ENCODE measurements at places on chromosomes 13 and 19.

DNA sequence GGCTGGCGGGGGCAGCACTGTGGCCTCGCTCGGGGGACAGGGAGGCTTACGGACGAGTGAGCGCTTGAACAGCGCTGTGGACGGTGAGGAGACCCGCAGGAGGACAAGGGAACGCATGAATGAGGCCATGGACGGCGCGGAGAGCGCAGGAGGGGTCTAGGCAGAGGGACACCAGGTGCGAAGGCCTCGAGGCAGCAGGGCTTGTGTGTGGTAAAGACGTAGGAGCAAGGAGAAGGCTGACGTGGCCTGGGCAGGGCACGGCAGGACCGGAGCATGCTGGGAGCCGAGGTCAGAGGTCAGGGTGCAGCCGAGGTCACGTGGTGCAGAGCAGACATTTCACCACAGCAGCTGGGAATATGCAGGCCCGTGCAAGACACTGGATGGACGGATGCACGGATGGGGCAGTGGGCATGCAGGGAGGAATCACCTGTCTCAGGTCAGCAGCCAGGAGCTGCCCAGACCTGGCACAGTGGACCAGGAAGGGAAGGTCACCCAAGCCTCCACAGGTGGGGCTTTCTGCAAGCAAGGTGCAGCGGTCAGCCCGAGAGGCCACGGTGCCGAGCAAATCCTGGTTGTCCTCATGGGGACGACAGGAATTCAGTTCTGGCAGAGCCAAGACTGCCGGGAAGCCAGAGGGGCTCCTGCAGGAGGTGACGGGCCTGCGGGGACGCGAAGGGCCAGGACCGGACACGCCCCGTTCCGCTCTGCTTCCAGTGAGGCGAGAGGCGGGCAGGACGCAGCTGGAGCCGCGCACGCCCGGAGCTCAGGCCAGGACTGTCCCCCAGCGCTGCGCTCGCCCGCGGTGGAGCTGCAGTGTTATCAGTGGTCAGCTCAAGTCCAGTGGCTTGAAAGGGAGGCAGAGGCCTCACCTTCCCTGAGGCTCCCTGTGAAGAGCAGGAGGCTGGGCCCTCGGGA is 72.2 kb downstream of the RASA3 start:
- no peak for DNase-seq

DNA sequence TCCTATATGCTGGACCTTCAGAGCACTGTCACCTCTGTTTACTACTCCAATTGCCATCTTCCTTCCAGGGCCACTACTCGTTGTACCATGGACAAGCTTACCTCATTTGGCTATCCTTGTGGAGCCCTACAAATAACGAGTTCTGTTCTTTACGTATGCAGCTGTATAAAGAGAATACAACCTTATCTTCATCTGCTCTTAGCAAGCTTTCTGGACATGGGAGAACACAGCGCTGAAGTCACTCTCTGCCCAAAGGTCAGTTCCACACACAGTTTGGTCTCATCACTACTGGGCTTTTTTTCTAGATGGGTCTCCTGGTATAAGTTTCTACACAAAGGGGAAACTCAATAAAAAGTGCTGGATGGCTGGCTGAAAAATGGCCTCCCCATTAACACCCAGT is 88.9 kb downstream of the CDADC1 start:
- DNase-seq, result no peak

DNA sequence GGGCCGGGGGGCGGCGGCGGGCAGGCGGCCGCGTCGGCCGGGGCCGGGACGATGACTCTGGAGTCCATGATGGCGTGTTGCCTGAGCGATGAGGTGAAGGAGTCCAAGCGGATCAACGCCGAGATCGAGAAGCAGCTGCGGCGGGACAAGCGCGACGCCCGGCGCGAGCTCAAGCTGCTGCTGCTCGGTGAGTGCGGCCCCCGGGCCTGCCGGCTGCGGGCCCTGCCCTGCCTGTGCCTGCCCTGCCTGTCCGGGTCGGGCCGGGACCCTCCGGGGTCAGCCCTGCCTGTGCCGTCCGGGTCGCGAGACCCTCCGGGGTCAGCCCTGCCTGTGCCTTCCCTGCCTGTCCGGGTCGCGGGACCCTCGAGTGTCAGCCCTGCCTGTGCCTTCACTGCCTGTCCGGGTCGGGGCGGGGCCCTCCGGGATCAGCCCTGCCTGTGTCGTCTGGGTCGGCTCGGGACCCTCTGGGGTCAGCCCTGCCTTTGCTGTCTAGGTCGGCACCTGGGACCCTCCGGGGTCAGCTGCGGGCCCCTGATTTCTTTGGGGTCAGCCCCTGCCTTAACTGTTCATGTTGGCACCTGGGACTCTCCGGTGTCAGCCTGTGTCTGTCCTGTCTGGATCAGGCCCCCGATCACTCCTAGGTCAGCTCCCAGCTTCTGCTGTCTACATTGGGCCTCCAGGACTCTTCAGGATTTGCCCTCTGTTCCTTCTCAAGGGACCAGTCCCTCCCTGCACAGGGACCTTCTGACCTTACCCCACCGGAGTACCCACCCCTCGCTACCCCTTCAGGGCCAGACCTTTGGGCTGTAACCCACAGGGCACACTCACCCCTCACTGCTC is 659 bp downstream of the GNA11 start:
- peak; percentile 18 for DNase-seq

- DNase-seq, result peak; percentile 72
Measured at GRCh38 chr19:43446746-43447489, 18.5 kb downstream of the LYPD3 start.

GRCh38 chr19:577439-578392 is 5.3 kb downstream of the BSG start:
- no peak for DNase-seq

GRCh38 chr13:49553888-49554287 is 31.5 kb downstream of the RCBTB1 start:
- DNase-seq, result no peak

- DNase-seq, result peak; percentile 27
Measured at GRCh38 chr19:36113894-36114720, 568 bp downstream of the POLR2I start.

- DNase-seq, result peak; percentile 67
Measured at GRCh38 chr13:76717092-76717491, 169.1 kb downstream of the KCTD12 start.
